Activated CD4-positive, alpha-beta memory T cell treated with anti-CD3 and anti-CD28 coated beads, Interleukin-2, amount 10 ng/mL, durations not matched to agents 7 days and 5 days (primary cell): ENCODE measurements at places on chromosomes 3 and 15. TPM values are rescaled to one million over a fixed set of nuclear protein-coding genes. Genes with fewer than 3 reads are reported as not detected.

GRCh38 chr3:114519415-114519814, 225.6 kb downstream of the TIGIT start:
- DNase-seq = no peak

DNA sequence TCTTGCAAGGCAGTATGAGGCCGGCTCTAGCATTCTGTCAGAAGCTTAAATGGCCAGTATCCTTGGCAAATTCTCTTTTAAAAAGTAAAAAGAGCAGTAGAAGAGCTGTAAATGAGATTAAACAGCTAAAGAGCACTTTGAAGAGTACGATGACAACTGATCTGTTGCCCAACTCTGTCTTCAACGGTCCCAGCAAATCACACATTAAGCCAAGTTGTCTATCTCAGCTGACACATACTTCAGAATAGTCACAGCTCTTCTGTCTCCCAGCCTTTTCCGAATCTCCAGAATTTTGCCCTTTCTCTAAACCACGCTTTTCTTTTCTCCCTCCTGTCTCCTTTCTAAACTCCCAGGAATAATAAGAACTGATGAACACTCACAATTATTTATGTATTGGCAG, 51.7 kb downstream of the PRICKLE2 start:
- no peak for DNase-seq

GRCh38 chr3:9153904-9154619, 95.4 kb downstream of the SRGAP3 start:
- no peak for DNase-seq

- no peak for DNase-seq
Observed at GRCh38 chr3:105473521-105474223, 107.0 kb downstream of the ALCAM start.

Gene ANKRD34C
- not detected for total RNA-seq
